ENCODE measurements at places on chromosomes 1 and 21. TPM values are rescaled to one million over a fixed set of nuclear protein-coding genes. Genes with fewer than 3 reads are reported as not detected.

GRCh38 chr1:200867018-200867811 is 5.6 kb upstream of the GPR25 start:
- H3K36me3 ChIP-seq: no peaks in the 10 kb centered on the region
- no peak overlapping the region for H3K4me3 ChIP-seq
- no peaks in the 10 kb centered on the region for H3K27me3 ChIP-seq
- no peak for DNase-seq
- H3K27ac ChIP-seq: no peak overlapping the region

- no peaks in the 10 kb centered on the region for H3K36me3 ChIP-seq
- no peak for DNase-seq
- no peaks in the 10 kb centered on the region for H3K4me1 ChIP-seq
- H3K27ac ChIP-seq: no peak overlapping the region
Measured at GRCh38 chr1:239151937-239152336, 234.4 kb upstream of the CHRM3 start.

DNA sequence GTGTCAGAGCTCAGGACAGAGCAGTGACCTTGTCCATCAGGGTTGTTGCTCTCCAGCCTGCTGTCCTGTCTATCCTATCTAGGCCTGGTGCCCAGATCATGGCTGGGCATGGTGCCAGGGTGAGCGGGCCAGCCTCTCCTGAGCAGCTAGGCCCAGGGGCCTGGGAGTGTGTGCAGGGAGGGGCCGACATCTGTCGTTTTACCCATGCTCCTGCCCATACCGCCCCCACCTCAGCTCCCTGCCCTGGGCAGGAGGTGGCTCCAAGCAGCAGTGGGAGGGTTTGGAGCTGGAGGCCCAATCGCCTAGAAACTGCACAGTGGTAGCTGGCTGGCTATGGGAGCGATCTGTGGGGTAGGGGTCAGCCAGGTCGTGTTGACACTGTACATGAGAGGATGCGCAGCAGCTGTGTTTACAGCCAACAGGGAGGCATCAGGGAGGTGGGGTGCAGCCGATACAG is 6.5 kb downstream of the INSRR start:
- H3K4me1 ChIP-seq: no peaks in the 10 kb centered on the region
- H3K4me3 ChIP-seq: no peak overlapping the region
- no peak overlapping the region for H3K27ac ChIP-seq
- peak; percentile 37 for DNase-seq

GRCh38 chr1:164473544-164473943 is 85.4 kb upstream of the PBX1 start:
- H3K27me3 ChIP-seq: no peaks in the 10 kb centered on the region
- no peaks in the 10 kb centered on the region for H3K36me3 ChIP-seq
- H3K4me3 ChIP-seq: no peak overlapping the region
- H3K27ac ChIP-seq: no peak overlapping the region
- no peak for DNase-seq

GRCh38 chr1:18880585-18880984 is 21.1 kb upstream of the TAS1R2 start:
- no peaks in the 10 kb centered on the region for H3K27me3 ChIP-seq
- H3K4me3 ChIP-seq: no peak overlapping the region
- no peak overlapping the region for H3K27ac ChIP-seq
- no peaks in the 10 kb centered on the region for H3K36me3 ChIP-seq
- no peaks in the 10 kb centered on the region for H3K4me1 ChIP-seq

DAP3 gene
- total RNA-seq: 75.7 TPM

PIK3R3 gene
- 8.2 TPM for total RNA-seq

All from colonic mucosa (tissue), 4 donors.